Forelimb muscle (tissue), 1 donor: ENCODE measurements at places on chromosomes 7 and 10. TPM values are rescaled to one million over a fixed set of nuclear protein-coding genes. Genes with fewer than 3 reads are reported as not detected.

LAMB1 gene
- 406 TPM for polyA plus RNA-seq

VSTM4 gene
- 40.9 TPM for polyA plus RNA-seq

SGPL1 gene
- polyA plus RNA-seq: 26.7 TPM

TWNK gene
- 9.3 TPM for polyA plus RNA-seq

BAIAP2L1 gene
- polyA plus RNA-seq: 6.8 TPM

PBLD gene
- polyA plus RNA-seq: 8.6 TPM

FUOM gene
- 4.5 TPM for polyA plus RNA-seq

MRLN gene
- 175 TPM for polyA plus RNA-seq

FAM53B gene
- polyA plus RNA-seq: 27.6 TPM
